ENCODE measurements at places on chromosomes 7 and 10. TPM values are rescaled to one million over a fixed set of nuclear protein-coding genes. Genes with fewer than 3 reads are reported as not detected.

The CUX1 gene
- total RNA-seq, result 31.6 TPM

The SRPK2 gene
- total RNA-seq, result 34.4 TPM

The TMEM270 gene
- not detected for total RNA-seq

The XPNPEP1 gene
- 73.9 TPM for total RNA-seq

The MRLN gene
- total RNA-seq, result 254 TPM

The CFAP58 gene
- 0.22 TPM for total RNA-seq

The CALHM3 gene
- not detected for total RNA-seq
